Stimulated activated naive CD4-positive, alpha-beta T cell treated with Interleukin-2 at 50 U/mL for 16 hours (primary cell): ENCODE measurements at places on chromosomes 16 and 17.

GRCh38 chr16:11297492-11298142, 16.5 kb upstream of the PRM1 start:
- peak; percentile 57 for DNase-seq

DNA sequence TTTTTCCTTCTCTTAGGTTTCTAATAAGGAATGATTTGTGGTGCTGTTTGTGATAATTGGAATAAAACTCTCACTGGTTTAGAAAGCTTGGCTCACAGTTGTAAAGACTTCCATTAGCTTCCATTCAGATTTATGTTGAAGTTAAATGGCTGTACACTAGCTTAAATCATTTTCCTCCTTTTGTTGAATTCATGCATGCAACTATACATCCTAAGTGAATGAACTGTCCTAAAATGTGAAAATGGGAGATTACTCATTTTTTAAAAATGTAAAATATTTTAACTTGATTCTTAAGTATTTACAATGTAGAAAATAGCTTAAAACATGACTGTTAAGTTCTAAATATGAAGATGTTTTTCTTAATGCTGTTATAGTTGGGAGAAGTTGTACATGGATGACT, 15.2 kb downstream of the PRKCA start:
- DNase-seq: no peak

GRCh38 chr17:74758848-74759168, 10.4 kb downstream of the NHERF1 start:
- no peak for DNase-seq

GRCh38 chr16:17696616-17697015, 225.9 kb upstream of the XYLT1 start:
- no peak for DNase-seq

- peak; percentile 88 for DNase-seq
Observed at GRCh38 chr17:41966463-41967140, at the start of gene CNP. TSS of gene CNP (plus strand) at chr17:41966795. CDS start at chr17:41966885, 90 bp downstream.

GRCh38 chr16:47599512-47599911, 138.4 kb downstream of the PHKB start:
- no peak for DNase-seq

GRCh38 chr17:8552577-8553320, 77.8 kb downstream of the MYH10 start:
- no peak for DNase-seq

DNA sequence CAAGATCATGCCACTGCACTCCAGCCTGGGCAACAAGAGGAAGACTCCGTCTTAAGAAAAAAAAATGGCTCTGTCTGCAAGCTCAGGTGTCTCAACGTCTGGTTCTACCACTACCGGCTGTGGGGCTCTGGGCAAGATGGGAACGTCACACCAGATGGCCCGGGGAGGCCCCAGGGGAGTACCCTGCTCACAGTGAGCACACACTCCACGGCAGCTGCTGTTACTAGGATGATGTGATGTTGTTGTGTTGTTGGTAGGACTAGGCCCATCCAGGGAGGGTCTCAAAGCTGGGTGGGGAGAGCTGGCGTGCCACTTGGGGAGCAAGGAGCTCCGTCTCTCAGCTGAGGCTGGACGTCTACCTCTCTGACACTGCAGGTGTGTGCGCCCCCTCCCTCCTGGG, 9.4 kb upstream of the NPTX1 start:
- no peak for DNase-seq

DNA sequence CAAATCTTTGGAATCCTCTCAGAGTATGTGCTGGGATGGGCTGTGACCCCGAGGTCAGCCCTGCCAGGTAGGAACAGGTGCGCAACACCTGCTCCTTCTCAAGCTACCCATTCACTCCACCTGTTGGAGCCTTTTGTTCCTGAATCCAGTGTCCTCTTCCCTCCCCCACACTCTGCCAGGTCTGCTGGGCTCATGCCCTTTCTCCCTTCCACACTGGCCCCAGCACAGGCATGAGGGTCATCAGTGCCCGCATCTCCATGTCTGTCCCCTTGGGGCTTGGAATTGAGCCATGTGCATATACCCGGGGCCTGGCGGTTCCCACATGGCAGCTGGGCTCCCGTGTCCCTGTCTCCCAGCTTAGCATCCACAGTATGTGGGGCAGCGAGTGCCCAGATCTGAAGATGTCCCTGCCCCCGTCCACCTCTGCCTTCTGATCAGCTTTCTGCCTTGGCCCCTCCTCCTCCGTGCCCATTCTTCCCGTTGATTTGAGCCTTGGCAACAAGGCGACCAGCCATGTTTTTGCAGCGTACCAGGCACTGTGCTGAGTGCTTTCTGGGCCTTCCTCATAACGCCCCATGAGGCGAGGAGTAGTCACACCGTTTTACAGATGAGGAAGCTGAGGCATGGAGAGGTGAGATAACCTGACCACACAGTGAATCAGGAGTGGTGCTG, 102.2 kb downstream of the RAP1GAP2 start:
- DNase-seq: no peak

GRCh38 chr17:33864758-33865229, 390.3 kb upstream of the CCL2 start:
- DNase-seq: no peak

DNA sequence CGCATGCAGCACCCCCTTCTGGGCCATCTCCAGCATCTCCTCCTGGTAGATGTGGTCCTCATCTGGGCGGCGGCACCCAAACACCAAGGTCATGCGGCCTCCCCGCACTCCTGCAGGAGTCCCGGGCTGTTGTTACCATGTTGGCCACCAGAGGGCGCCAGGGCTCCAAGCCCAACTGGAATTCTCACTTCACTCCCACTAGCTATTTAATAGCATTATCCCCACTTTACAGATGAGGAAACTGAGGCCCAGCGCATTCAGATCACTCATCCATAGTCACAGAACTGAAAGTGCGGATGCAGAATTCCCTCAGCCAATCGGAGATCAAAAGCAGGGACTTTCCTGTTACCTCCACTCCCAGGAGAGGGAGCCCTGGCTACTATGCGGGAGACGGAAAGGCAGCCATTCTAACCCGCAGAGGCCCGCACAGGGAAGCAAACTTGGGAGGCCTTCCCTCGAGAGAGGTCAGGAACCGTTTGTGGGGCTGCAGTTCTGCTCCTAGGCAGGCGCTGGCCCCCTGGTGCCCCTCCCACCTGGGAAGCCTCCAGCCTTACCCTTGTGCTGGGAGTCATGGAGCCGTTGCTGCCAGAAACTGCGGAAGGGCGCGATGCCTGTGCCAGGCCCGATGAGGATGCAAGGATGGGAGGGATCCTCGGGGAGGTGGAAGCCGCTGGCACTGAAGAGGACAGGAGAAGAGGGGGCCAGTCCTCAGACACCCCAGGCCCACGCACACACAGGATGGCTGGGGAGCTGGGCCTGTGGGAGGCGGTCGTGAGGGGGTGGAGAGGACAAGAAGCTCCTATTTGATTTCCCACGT, 40.1 kb downstream of the NOS2 start:
- DNase-seq: peak; percentile 59

GRCh38 chr16:83508295-83508694, 299.5 kb upstream of the HSBP1 start:
- DNase-seq: no peak

- no peak for DNase-seq
Observed at GRCh38 chr17:40576113-40576740, 11.0 kb upstream of the CCR7 start.

DNA sequence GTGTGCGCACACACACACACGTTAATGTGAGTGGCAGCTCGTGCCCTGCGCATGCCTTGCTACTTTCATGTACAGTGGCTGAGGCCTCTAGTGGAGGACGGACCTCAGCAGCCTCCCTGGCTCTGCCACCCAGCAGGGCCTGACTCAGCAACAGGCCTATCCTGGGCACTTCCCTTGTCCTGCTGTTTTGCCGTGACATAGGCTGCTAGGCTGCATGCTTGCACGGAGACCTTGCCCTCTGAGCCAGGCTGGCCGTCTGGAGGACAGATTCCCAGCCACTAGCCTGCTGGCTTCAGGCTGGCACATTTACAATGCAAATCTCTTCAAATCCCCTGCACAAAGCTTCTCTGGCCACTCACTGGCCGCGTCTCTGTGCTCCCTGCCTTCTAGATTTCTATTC, 9.5 kb downstream of the RNF213 start:
- no peak for DNase-seq

DNA sequence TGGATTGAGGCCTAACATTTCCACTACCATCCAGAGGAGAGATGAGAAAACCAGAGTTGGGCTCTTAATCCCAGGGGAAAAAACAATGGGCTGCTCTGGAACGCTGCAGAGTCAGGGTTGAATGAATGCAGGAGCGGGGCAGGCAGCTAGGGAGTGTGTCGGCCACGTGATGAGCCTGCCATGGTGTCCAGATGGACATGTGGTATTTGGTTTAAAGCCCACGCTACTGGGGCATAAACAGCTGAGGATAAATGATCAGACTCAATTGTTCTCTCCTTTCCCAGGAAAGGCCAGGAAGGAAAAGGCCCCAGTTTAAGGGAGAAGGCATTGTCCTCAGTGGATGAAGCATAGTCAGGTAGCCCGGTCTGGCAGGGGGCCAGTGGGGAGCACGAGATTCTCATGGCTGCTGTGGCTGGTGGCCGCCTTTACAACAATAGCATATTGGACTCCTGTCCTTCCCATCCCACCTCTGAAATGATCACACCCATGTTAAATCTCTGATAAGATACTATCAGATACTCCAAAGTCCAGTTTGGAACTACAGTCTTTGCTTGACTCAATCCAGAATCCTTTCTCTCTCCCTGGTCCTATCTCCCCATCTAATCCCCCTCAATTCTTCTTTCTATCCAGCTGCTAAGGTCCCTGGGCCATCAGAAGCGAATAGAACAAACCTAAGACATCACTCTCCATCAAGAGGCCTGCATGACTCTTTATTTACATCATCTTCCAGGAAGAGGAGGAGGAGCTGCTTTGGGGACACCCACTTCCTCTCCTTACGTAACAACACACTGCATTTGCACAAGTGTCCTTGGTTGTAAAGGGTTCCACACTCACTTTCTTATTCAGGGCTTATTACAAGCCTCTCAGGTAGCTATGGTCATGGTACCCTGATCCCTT, 20.4 kb downstream of the CA4 start:
- no peak for DNase-seq

DNA sequence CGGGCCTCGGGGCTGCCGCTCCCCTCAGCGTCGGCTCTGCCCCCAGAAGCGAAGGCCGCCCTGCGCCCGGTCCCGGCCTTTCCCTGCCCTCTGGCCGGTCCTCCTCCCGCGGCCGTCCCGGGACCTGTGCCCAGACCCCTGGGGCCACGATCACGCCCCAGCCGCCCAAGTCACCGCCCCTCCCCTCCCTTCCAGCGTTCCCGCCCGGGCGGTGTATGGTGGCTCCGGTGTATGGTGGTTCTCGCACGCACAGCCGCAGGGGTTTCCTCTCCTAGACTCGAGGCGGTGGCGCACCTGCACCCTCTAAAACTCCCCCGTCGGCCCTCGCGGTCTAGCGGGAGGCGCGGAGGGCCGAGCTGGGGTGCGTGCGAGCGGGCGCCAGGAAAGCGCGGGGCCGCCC, 10.0 kb downstream of the TIGD7 start:
- no peak for DNase-seq

- DNase-seq: no peak
Observed at GRCh38 chr17:77933777-77934398, 24.6 kb upstream of the TNRC6C start.

DNA sequence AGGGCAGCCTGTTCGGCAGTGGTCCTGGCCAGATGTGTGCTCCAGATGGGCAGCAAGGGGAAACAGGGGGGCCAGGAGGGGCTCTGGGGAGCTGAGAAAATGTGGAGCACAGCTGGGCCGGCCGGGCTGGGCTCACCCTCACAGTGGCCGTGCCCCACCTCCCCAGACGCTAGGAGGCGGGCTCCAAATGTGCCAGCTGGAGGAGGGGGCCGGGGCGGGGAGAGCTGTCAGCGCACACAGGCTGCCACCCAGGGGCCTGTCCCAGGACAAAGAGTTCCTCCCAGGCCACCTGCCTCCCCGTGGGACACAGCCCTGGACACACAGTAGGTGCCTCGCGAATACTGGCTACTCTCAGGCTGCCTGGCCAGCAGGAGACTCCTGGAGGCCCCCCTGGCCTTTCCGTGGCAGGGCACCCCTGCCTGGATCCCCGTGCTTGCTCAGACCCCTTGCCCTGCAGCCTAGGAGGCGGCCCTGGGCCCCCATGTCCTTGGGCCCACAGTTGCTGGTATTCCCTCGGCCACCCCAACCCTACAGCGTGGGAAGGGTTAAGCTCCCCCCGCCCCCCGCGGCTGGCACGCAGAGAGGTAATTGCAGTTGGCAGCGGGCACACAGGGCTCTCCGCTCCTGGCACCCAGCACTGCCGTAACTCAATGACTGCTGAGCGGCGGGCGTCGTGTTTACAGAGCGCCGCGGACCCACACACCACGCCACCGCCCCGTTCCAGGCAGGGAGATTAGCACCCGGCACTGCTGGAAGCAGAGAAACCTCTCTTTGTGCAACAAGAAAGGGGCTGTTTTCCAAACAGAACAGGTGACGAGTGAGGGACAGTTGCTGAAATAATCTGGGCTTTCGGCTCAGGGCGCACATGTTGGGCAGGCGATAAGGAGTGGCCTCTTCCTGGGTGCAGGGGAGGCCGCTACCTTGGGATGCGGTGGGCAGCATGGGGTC, 32.2 kb downstream of the BAHCC1 start:
- no peak for DNase-seq

DNA sequence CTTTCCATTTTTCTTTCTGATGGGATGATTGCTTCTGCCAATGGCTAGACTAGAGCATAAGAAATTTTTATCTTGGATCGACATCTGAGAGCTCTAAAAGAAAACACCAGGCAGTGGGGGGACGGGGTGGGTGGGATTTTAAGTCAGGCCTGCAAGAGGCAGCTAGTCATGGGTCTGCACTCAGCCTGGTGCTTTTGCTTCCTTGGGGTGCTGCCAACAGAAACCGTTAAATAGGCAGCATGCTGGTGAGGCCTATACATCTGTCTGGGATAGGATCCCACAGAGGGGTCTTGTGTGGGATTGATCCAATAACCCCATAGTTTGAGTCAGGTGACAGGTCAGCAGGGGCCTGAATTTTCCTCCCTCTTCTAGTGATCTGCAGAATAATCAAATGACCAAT, 26.9 kb downstream of the ZNRF1 start:
- DNase-seq: no peak

- DNase-seq: no peak
Observed at GRCh38 chr16:3689731-3690130, 27.6 kb downstream of the TRAP1 start.
